ENCODE measurements at places on chromosomes 1 and 21.

DNA sequence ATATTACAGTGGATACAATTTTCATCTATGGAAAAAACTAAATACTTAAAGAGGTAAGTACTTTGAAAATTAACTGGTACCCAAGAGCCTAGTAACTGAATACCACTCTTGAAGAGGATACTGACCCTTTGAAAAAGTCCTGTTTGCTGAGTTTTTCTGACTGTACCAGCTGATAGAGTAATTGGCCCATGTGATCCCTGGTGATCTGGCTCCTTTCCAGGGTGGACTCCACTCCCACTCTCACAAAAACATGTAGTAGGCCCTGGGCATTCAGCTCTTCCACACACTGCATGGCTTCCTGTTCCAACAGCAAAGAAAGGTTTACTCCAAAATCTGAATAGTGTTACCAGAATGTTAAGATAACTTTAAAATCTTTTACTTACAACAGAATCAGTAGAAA, 53.6 kb upstream of the HP1BP3 start:
- no peak for DNase-seq

DNA sequence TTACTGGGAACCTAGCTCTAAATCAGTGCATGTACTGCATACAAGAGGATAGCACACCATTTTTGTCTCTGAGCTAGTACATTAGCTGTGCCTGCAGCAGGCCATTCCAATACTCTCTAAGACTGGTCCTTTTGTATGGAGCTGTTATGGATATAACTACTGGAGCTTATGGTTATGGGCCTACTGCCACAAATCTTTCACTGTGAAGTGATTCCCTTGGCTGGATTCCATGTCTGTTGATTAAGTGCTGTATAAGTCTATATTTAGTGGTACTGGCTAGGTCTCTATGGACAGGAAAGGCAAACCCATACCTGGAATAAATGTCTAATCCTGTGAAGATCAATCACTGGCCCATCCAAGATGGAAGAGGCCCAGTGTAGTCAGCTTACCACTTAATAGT, 12.0 kb downstream of the ZFYVE9 start:
- no peak for DNase-seq

GRCh38 chr1:223748773-223749733, 36.7 kb downstream of the CAPN2 start:
- DNase-seq, result peak; percentile 87

DNA sequence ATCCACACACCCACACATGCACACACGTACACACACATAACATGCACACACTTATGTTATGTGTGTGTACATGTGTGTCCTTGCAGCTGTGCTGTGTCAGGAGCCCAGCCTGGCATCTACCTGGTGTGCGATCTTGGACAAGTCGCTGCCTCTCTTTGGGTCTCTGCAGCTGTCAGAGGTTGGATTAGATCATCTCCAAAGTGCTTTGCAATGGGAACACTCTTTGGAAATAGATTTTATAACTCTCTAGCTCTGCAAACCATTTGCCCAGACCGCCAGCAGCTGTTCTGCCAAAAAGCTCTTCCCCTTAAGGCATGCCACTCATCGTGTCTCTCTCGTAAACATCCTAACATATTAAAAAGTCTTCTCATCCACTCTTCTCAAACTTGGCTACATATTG, 4.7 kb downstream of the PKP1 start:
- no peak for DNase-seq

DNA sequence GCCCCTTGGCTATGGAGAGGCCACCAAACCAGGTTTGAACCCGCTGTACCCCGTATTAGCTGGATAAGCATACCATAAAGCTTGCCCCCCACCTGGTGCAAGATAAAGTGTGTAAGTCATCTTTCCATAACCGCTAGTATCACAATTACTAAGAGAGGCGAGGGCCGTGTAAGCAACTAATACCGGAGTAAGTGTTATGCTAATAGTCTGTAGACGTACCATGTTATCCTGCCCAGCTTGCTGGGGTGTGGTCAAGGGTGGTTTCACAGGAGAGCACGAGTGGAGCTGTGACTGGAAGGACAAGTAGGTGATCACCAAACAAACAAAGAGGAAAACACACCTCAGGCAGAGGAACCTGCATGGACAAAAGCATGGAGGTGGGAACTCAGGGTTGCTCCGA, 3.6 kb upstream of the TNFRSF1B start:
- no peak for DNase-seq

- no peak for DNase-seq
Observed at GRCh38 chr1:38559446-38560165, 300.0 kb downstream of the RRAGC start.

DNA sequence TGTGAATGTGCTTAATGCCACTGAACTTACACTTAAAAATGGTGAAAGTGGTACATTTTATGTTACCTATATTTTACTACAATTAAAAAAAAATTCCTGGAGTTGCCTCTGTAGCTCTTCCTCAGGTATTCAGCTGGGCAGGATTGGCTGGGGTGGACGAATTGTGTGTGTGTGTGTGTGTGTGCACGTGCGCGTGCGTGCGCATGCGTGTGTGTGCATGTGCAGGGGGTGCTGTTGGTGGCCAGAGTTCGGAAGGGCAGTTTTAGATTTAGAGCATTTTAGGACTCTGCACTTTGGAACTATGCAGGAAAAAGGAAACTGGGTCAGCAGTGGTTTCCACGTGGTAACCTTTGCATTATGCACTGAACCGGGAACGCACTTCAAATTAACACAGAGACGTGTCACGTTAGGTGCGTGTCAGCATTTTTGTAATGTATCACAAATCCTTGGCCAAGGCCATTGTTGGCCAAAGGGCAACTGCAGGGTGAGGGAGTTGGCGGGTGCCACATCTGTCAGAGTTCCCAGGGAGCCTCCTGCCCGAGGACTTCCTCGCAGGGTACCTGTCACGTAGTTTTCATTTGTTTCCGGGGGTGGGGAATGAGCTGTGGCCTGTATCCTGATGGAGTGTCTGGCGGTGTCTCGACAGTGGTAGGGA, 312.8 kb downstream of the CAMTA1 start:
- DNase-seq, result no peak

DNA sequence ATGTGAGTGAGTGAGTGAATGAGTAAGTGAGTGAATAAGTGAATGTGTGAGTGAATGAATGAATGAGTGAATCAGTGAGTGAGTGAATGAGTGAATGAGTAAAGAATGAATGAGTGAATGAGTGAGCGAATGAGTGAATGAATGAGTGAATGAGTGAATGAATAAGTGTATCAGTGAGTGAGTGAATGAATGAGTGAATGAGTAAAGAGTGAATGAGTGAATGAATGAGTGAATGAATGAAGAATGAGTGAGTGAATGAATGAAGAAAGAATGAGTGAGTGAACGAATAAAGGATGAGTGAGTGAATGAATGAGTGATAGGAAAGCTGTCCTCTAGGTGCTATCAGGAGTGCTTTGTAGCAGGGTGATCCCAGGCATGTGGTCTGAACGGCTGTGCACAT, 35.7 kb downstream of the CFAP74 start:
- DNase-seq, result no peak

Measured in GM03348 (cell line).